CD4-positive, alpha-beta T cell treated with Interleukin-21 for 1 hour (primary cell): ENCODE measurements at places on chromosomes 4 and X.

DNA sequence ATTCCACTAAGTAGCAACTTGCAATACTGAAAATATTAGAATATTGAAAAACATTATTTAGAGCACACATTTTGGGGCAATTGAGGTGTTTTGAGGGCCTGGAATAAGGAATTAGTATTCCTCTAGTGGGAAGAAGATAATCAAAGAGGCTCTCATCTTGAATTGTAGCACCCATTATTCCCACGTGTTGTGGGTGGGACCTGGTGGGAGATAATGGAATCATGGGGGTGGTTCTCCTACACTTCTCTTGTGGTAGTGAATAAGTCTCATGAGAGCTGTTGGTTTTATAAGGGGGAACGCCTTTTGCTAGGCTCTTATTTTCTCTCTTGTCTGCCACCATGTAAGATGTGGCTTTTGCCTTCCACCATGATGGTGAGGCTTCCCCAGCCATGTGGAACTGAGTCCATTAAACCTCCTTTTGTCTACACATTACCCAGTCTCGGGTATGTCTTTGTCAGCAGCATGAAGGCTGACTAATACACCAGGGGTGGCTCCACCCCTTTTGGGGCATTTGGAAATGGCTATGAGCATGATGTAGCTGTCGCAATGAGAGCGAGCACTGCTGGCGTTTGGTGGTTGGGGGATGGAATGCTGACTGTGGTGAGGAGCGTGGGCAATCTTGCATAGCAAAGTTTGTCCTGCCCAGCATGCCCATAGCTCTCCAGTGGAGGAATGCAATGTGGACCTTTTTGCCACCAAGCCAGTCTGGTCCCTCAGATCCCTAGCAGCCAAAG is 308.2 kb downstream of the FRMPD4 start:
- DNase-seq, result no peak

GRCh38 chr4:141338238-141338637 is 117.5 kb downstream of the ZNF330 start:
- no peak for DNase-seq

GRCh38 chr4:170853422-170854021 is 763.8 kb upstream of the AADAT start:
- DNase-seq, result no peak

DNA sequence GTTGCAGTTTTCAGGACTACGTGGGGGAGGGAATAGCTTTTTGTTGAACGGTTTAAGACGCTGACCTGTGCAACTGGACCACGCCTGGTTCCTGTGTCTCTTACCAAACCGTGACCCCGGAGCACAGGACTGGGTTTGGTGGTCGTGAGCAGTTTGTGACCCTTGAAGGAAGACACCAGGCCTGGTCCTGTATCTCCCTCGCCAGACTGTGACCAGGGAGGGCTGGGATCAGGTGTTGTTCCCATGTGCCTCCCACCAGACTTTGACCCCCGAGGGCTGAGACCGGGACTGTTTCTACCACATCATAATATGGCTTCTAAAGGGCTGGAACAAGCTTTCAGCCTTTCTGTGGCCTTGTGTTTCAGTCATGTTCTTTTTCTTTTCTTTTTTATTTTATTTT is 683 bp downstream of the EBP start:
- no peak for DNase-seq

GRCh38 chr4:68272860-68273259 is 27.4 kb upstream of the TMPRSS11B start:
- no peak for DNase-seq

DNA sequence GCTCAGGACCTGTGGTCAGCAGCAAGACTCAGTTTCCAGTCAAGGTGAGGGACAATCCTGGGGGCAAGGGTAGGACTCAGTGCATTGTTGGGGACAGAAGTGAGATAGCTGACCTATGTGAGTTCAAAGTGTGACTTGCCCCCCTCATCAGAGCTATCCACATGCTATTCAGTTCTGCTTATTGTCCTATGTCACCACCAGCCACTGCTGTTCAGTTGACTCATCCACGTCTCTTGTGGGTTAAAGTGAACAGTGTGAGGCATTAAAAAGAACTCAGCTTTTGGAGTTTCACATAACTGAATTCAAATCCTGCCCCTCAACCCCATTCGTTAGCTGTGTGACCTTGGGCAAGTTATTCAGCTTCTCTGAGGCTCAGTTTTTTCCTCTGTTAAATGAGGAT is 4.4 kb upstream of the APLN start:
- no peak for DNase-seq

DNA sequence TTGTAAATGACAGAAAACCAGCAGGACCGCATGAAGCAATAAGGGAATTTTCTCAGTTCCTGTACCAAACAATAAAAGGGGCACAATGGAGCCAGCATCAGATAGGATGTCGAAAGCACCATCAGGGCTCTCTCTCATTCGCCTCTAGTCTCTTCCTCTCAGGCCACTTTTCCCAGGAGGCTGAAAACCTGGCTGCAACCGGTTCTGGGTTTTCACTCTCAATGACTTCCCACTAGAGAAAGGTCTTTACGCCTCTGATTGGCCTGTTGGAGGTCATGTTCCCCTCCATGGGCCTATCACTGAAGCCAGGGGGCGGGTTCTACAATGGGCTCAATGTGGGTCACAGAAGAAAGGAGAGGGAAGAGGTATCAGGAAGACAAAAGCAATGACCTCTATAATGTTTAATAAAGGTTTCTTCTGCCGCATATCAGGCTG is 29.3 kb downstream of the ZNF827 start:
- DNase-seq, result no peak

- no peak for DNase-seq
These were observed 1.2 kb downstream of the NPNT start for GRCh38 chr4:105896461-105896942.

- DNase-seq, result no peak
These were observed 98.4 kb downstream of the TLL1 start for GRCh38 chr4:165971446-165971845.

- peak; percentile 77 for DNase-seq
These were observed 108.3 kb downstream of the DCTD start for GRCh38 chr4:182808673-182809416.

DNA sequence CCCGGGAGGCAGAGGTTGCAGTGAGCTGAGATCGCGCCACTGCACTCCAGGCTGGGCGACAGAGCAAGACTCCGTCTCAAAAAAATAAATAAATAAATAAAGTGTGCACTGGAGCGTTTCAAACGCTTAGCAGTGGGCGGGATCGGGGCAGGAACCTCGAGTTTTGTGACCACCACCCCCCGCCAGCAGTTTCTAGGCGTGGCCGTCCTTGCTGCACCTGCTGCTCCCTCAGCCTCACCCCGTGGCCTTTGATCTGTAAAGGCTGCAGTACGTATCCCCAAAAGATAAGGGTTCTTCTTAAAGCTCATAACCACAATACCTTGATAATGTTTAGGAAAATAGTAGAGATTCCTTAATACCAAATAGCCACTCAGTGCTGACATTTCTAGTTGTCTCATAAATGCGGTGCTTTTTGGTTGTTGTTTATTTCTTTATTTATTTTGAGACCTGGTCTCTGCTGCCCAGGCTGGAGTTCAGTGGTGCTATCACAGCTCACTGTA is 33.2 kb downstream of the PCGF3 start:
- DNase-seq, result no peak

- DNase-seq, result no peak
These were observed 309.0 kb upstream of the PABPC4L start for GRCh38 chr4:134510544-134510943.

DNA sequence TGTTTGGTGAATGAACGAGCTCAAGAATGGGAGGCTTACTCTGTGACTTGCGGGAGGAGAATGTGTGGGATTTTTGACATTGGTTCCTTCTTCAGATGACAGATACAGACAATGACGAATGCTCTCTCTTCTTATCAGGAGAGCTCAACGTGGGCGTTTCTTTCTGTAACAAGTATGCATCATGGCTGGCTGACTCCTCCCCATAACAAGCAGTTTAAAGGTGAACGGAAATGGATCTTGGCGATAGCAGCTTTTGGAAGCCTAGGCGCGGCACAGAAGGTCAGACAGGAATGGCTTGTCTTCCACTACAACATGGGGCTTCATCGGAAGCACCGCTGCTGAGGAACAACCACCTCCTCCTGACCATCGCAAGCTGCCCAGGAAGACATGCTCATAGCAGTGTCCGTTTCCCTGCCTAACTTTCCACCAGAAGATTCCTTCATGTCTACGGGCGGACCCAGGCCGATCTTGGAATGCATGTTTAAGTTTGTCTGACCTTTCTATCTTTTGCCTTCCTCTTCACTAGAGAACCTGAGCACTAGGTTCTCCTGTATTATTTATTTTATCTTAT is 18.3 kb upstream of the ACSL1 start:
- no peak for DNase-seq

GRCh38 chr4:9904976-9905587 is 116.2 kb downstream of the SLC2A9 start:
- DNase-seq, result no peak

DNA sequence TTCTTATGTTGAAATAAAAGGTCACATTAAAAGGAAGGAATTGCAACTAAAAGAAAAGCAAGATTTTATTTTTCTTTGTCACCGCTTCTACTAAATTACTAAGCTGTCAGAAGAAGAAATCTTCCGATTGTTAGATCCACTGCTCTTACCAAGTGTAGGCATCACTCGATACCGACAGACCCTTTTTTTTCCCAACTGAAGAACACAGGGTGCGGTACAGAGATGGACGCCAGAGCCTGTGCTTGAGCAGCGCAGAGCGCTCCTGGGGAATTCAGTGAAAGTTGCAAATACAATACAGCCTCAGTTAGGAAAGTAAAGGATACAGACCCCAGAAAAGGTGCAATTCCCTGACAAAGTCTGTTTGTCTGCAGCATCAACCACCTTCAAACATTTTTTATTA is 94.9 kb upstream of the WDR17 start:
- no peak for DNase-seq
